Effector CD4-positive, alpha-beta T cell (primary cell): ENCODE measurements at places on chromosomes 16 and 17.

DNA sequence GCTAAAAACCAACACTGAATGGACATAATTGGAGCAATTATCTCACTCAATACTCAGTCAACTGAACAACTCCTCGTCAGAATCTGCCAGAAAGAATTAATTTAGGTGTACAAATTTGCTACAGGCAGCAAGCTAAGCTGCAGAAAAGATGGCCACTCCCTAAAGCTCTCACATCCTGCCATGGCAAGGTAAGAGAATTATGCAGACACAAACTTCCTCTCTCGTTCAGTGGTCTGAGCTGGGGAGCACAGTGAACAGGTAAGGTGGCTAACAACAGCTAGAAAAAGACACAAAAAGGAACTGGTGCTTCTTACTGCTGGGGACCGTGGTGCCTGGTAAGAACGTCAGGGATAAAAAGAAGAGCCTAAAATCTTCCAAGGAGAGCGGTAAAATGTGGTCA lies 74.9 kb upstream of the BCAR1 start:
- no peak for DNase-seq

DNA sequence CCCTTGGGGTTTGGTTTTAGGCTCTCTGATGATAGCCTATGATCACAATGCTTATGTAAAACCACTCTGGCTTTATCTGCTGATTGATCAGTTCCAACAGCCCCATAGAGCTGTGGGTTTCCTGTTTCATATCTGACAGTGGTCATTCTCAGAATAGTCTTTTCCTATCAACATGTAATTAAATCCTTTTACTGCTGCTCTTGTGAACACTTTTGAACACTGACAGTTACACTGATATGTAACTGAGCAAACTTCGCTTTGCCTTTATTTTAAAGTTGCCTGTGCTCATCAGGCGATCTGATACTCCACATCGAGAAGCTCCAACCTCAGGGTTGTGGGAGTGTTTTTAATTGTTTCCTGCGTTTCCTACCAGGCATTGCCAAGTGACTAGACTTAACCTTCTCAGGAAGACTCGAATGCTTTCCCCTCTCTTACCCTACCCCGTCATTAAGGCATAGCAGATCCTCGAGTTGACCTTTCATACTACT lies 17.3 kb upstream of the CLEC18B start:
- no peak for DNase-seq

DNA sequence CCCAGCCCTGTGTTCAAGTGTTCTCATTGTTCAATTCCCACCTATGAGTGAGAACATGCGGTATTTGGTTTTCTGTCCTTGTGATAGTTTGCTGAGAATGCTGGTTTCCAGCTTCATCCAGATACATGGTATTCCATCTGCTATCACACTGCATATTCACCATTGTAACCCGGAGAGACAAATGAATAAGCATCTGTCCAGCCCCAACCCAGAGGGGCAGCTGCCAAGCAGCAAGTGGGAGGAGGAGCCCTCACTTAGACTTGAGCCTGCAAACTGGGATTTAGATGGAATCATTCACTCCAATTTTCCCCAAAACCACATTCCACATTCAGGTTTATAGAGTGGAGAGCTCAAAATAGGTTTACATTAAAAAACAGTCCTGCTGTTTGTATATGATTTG lies 41.6 kb downstream of the SHISA6 start:
- no peak for DNase-seq

- DNase-seq: no peak
Measured at GRCh38 chr17:18262641-18263040, 2.2 kb downstream of the MIEF2 start.

GRCh38 chr17:82392209-82392920 lies 20.8 kb downstream of the UTS2R start:
- DNase-seq: no peak

DNA sequence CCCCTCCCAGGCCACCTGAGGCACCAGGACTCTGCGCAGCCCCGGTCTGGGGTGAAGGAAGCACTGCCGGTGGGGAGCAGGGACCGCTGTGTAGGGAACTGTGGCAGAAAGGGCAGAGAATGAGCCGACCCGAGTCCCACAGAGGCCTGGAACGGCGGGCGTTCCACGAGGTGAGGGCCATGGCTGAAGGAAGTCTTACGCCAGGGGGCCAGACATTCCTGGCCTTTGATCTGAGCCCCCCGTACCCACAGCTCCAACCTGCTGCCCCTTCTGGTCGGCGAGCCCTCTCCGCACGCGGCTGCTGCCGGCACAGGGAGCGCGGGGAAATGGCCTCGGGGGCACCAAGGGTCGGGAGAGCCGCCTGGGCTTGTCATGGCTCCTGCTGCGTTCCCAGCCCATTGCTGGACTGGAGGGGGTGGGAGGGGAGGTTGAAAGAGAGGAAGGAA lies 1.4 kb upstream of the WNT3 start:
- no peak for DNase-seq

GRCh38 chr17:81393684-81394376 lies 1.4 kb upstream of the BAHCC1 start:
- no peak for DNase-seq

- DNase-seq: no peak
Measured at GRCh38 chr17:7677388-7678067, 9.8 kb downstream of the TP53 start.

DNA sequence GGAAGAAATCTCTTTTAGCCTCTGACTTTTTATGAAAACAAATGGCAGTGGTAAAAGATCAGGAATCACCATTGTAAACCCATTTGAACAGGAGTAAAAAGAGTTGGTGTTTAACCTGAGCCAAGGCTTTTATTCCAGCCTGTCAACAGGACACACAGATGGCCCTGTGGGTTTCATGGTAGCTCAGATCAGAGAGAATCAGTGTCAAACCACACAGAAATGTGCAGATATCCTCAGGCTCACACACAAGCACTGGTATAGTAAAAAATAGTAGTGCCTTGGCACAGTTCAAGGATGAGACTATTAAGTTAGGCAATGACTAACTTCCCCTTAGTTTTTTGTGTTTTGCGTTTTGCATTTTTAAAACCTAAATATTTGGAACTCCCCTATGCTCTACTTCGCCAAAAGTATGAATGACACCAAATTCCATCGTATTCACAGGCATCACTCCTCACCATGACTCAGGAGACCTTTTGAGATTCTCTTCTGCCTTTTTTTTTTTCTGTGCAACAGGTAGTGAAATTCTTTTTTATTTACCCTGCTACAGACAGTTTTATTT lies 1200.0 kb downstream of the CDH11 start:
- no peak for DNase-seq
